ENCODE measurements at places on chromosomes 1 and 21.

DNA sequence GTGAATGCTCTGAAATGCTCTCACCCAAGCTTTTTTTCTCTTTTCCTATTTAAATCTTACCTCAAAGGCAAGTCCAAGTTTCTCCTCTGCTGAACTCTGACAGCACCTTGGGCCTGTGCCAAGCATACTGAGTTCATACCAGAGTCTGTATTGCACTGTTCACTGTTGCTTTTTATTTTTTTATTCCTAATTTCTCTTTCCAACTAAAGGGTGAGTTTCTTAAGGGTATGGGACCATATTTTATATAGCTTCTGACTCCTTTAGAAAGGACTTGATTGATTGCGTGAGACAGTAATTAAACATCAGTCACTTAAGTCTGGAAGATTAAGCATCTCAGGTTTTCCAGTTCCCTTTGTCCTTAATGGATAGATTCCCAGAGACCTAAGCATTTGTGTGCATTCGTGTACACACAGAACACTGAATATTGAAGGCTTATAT lies 69.9 kb downstream of the CACHD1 start:
- no peak for DNase-seq

DNA sequence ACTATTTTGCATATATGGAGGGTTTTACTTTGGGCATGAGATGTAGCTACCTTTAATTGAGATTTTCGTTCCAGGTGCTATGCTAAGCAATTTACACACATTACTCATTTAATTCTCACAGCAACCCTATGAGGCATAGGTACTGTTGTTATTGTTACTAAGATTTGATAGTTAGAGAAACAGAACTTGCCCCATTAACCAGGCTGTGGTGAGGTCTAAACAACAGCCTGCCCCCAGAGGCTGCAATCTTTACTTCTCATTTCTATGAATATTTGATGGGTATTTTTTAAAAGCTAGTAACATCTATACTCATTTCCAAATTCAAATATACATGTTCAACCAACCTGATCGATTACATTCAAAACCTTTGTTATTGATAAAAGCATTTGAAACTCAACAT lies 155.6 kb downstream of the GALNT2 start:
- DNase-seq: no peak

DNA sequence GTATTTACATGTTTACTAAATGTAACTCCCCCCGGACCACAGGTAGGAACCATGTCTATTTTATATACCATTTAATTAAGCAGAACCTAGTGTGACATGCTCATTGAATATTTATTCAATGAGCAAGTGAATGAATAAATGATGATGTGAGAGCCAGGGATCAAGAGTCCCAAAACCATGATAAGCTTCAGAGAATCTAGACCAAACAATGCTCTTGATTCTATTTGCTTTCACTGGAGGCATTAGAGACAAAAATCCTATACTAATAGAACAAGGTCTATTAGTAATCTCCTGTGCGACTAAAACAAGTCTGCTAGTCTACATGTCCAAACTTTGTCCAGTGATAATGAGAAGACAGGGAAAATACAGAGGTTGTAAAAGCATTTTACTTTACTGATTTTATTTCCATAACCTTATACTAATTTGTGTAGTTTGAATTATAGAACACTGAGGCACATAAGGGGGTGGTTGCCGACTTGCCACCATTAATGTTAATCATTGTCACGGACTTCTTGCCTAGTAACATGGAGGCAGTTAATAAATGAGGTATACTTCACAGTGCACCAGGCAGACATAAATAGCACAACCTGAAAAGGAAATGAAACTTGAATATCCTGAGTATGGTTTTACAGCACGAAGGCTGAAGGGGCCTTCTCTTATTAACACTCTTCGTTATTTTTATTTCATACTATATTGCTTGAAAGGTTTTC lies 69.8 kb downstream of the TBX15 start:
- DNase-seq: no peak

DNA sequence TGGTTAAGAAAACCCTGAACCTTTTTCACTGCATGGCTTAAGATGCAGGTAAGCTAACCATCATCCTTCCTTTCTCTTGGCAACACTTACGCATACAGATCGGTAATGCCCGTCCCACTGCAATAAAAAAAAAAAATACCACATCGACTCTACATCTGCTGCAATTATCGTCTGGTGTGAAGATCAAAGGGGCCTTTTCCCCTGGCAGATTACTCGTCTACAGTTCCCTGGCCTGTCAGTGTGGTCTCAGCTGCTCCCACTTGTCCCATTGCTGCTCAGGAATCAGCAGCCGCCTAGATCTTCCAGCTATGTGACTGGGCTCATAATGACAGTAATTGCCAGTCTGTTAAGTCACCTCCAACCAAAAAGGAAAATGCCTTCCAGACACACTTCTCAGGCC lies 133.1 kb downstream of the SETD4 start:
- DNase-seq: no peak

- no peak for DNase-seq
Measured at GRCh38 chr1:233639611-233640010, 25.7 kb downstream of the KCNK1 start.

GRCh38 chr1:169511316-169512005 lies 25.7 kb upstream of the SLC19A2 start:
- DNase-seq: no peak

GRCh38 chr1:112692681-112693080 lies 14.2 kb downstream of the RHOC start:
- no peak for DNase-seq

- no peak for DNase-seq
Measured at GRCh38 chr1:35554266-35555211, 2.7 kb downstream of the KIAA0319L start.

DNA sequence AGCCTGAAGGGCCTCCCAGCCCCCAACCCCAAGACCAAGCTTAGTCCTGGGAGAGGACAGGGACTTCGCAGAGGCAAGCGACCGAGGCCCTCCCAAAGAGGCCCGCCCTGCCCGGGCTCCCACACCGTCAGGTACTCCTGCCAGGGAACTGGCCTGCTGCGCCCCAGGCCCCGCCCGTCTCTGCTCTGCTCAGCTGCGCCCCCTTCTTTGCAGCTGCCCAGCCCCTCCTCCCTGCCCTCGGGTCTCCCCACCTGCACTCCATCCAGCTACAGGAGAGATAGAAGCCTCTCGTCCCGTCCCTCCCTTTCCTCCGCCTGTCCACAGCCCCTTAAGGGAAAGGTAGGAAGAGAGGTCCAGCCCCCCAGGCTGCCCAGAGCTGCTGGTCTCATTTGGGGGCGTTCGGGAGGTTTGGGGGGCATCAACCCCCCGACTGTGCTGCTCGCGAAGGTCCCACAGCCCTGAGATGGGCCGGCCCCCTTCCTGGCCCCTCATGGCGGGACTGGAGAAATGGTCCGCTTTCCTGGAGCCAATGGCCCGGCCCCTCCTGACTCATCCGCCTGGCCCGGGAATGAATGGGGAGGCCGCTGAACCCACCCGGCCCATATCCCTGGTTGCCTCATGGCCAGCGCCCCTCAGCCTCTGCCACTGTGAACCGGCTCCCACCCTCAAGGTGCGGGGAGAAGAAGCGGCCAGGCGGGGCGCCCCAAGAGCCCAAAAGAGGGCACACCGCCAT lies 21.9 kb upstream of the ARF1 start:
- no peak for DNase-seq
